ENCODE measurements at places on chromosomes 5 and 9.
A peak's percentile ranks its signal among the peaks of the same experiment; 100 is the strongest.

GRCh38 chr5:141881886-141882285 is 3.7 kb upstream of the PCDH1 start:
- DNase-seq, result no peak

- no peak for DNase-seq
Measured at GRCh38 chr9:116940614-116941215, 253.6 kb downstream of the TRIM32 start.

DNA sequence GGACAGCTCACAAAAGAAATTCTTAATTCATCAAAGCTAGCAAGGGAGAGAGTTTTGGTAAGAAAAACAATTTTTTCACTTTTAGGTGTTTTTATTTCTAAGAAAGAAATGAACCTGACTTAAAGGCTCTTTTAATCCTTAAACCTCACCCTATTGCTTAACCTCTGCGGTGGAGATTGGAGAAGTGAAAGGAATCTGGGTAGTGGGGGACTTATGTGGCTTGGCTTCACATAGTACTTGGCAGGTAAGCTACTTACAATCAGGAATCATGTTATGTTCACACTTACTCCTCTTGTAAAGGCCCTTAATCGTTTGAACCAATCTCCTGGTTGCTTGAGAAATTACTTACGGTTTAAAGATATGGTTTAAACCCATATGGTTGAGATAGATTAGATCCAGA is 104.8 kb downstream of the ISOC1 start:
- DNase-seq, result no peak

DNA sequence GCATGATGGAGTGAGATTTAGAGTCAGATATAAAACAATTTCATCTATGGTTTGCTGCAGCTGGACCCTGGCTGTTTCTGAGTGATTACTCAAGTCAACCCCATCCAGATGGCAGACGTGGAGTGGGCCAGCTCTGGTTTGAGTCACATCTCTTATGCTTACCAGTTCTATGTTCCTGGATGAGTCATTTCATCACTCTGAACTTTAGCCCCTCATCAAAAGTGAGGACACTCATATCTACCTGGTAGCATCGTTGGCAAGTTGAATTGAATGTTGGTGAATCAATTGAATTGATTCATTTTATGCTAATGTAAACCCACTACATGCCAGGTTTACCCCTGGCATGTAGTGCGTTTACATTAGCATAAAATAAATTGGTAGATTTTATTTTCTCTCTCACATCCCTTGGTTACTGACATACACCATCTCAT is 176.4 kb downstream of the FGF18 start:
- DNase-seq, result no peak

DNA sequence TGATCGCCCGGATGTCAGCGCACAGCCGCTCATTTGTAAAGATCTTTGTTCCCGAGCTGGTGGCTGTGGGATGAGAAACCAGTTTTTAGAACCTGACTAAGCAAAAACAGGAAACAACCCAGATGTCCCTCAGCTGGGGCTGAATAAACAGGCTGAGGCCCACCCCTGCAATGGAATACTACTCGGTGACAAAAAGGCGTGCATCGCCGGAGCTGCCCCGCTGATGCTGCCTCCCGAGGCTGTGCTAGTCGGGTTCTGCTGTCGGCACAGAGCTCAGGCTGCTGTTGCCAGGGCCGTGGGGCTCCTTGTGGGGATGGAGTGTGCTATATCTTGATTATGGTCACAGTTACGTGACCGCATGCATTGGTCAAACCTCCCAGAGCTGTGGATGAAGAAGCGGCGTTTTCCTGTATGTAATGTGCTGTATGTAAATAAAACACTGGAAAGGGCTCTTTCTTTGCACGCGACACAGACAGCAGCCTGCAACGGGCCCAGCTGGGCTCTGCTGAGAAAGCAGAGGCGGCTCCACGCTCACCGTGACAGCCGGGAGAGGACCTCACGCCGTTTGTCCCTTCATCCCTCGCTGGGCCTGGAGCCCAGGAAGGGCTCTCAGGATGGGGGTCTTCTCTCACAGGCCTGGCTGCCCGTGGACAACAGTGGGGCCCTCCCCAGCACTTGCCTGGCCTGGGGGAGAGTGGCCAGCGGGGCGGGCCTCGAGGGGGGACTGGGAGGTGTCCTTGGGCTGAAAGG is 51.5 kb upstream of the RNU6ATAC start:
- DNase-seq, result no peak

DNA sequence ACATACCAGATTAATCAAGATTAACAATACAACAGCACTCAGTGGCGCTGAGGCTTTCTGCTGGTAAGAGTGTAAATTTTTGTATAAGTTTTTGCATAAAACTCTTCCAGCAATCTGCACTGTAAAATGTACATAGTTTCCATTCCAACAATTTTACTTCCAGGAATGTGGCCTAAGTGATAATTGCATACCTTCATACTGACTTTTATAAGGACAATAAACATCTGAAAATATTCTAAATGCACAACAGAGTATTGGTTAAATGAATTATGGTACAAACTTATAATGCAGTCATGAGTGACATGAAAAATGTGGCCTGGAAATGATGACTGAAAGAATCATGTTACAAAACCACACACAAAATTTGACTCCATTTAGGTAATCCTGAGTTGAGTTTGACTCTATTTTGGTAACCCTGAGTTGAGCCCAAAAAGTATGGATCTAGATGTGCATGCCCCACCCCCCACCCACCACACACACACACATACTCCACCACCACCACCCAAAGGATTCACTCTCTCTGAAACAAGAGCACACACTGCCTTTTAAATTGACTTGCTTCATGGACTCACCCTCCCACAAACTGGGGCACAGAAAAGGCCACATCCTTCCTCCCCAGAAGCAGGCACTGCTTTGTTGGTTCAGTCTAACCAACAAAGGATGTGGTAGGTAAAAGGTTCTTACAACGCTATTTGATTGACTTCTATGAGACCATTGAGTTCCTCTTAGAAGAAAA is 137.6 kb downstream of the SUSD1 start:
- peak; percentile 55 for DNase-seq

GRCh38 chr5:133895979-133896845 is 72.2 kb downstream of the C5orf15 start:
- no peak for DNase-seq

DNA sequence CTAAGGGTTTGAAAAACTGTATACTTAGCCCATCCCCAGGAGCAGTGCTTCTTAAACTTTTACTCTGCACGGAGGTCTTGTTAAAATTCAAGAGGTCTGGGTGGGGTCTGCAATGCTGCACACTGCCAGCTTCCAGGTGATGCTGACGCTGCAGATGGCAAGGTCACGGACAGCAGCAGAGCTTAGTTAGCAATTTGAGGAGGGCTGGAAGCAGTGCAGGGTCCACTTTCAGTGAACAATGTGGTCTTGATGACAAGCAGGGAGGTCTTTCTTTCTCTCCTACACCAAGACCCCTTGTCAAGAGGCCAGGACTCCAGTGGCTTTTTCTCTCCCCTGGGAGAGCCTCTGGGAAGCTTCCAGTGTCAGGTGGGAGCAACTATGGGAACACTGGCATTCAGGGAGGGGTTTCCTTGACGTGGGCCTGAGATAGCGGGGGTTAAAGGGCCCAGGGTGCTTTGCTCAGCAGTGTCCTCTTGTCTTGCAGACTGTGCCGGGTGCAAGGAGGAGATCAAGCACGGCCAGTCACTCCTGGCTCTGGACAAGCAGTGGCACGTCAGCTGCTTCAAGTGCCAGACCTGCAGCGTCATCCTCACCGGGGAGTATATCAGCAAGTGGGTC is 65.0 kb upstream of the AFAP1L1 start:
- no peak for DNase-seq

Measured in stimulated activated CD4-positive, alpha-beta T cell treated with anti-CD3 and anti-CD28 coated beads, Interleukin-12 subunit alpha, Interleukin-12 subunit beta, amount 100 ng/mL, for 24 hours (primary cell).